ENCODE measurements at places on chromosomes 1 and 21.

- no peak for DNase-seq
These were observed 3.7 kb downstream of the CCDC24 start for GRCh38 chr1:43994794-43995790.

DNA sequence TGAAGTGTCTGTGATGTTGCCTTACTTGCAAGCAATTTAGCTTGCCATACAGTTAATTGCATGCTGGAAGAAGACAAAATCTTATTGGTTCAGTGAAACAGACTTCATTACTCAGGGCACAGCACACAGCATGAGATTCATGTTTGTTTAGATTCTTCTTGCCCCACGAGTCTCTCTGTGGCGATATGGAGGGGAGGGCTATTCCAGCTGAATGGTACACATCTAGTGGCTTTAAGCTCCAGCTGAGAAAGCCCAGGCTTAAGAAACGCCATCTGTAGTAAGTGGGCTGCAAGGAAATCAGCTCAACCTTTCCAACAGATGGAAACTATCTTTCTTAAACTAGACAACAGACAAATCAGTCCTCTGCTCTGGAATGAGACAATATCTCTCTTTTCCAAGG is 1022.0 kb downstream of the NCAM2 start:
- no peak for DNase-seq

- DNase-seq, result no peak
These were observed 343.9 kb upstream of the AJAP1 start for GRCh38 chr1:4310396-4310923.

DNA sequence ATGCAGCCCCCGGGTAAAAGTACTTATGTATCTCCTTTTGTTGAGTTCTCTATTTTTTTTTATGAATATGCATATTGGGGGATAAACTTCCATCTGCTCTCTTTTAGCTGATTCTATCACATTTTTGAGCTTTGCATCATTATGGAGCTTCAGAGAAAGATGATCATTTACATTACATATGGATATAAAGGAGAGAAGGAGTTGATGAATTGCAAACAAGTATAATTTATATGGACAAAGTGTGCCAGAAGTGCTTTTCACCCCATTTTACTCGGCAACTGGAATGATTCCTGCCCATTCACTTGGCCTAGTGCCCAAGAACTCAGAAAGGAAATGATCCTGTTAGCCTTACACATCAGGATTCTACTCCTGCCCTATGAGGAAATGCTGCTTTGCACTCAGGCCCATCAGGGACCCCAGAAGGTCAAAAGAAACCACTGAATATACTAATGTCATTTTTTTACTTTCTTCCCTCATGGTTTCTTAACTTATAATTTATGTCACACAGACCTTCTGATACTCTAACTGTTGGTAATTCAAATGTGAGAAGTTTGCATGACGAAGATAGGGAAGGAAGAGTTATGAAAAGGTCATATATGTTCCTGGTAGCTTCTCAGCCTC is 65.6 kb downstream of the SAMSN1 start:
- DNase-seq, result no peak

DNA sequence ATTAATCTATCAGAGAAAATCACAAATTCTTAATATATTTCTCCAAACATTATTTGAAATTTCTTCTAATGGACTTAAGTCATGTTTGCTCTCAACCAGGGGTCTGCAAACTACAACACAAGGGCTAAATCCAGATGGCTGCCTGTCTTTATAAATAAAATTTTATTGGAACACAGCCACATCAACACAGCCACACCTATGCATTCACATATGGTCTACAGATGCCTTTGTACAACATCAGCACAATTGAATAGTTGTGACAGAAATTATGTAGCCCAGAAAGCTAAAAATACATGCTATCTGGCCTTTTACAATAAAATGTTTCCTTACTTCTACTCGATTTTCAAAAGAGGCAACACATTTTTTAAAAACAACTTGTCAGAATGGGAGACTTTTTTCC is 103.9 kb downstream of the DPYD start:
- no peak for DNase-seq

- DNase-seq, result no peak
These were observed 6.9 kb downstream of the PLA2G5 start for GRCh38 chr1:20076710-20077461.

GRCh38 chr1:89363638-89364536 is at the start of gene GBP6:
Gene GBP6, plus strand, starts transcription at chr1:89364059. Its CDS starts 4,493 bp downstream, at chr1:89368552.
- DNase-seq, result no peak

DNA sequence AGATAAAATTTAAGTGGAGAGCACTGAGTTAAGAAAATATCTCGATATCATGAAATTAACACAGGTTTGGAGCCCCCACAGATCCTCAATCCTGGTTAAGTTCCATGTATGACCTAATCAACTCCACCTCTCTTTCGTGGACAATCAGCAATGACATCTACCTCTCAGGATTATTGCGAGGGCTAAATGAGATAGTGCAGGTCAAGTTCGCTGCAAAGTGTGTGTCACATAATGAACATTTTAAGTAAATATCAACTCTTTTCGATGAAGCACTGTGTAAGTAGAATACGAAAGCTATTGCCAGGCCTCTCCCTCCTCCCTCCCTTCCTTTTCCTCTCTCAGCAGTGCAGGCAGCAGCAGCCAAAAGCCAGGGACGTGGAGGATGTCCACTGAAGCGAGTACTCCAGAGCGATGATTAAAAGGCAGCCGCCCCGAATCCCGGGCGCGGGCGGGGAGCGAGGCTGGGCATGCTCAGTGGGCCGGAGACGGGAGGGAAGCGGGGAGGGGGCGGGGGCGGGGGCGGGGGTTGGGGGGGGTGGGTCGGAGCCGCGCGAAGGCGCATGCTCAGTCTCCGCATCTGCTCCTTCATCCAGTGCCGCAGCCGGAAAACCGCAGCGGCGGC is at the start of gene CAMSAP2:
Gene CAMSAP2 (plus strand): TSS at position 567 of the 622 bp plus-strand sequence. CDS start 935 bp downstream, outside the sequence.
- peak; percentile 86 for DNase-seq

GRCh38 chr1:155940482-155940992 is 901 bp upstream of the RXFP4 start:
- peak; percentile 58 for DNase-seq

- no peak for DNase-seq
These were observed 33.2 kb upstream of the ENO1 start for GRCh38 chr1:8911416-8912309.

DNA sequence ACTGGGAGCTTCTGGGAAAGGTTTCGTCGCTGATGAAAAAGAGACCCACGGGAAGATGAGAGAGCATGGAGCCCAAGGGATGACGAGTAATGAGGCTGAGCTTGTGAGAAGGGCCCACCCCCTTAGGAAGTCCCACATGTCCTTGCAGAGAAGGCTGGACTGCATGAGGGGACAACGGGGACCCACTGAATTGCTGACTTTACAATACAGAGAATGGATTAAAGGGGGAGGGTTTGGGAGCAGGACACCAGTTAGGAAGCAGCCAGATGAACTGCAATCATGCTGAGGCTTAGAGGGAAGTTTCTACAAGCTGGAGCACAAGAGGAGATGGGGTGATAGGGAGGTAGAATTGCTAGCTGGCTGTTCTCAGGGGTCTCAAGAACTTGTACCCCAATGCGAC is 5.5 kb upstream of the TMEM51 start:
- no peak for DNase-seq

DNA sequence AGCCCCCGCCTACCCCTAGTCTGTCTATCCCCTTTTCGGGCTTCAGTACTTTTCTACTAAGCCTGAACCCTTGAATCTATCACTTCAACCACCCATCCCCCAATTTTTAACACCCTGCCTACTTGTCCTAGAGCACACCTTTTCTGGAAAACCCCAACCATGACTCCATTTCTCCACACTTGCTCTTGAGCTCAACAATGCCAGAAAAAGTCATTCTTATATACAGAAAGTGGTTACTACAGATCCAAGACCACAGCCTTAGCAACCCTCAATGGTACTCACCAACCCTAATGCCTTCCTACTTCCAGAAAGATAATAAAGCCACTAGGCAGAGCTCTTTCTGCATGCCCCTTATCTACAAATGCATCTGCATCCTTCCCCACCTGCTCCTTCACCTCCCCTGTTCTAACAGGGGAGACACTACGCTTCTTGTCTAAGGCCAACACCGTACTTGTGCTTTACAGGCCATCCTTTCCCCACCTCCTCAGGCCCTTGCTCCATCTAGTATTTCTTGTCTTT is 41.2 kb downstream of the DMAP1 start:
- DNase-seq, result no peak

DNA sequence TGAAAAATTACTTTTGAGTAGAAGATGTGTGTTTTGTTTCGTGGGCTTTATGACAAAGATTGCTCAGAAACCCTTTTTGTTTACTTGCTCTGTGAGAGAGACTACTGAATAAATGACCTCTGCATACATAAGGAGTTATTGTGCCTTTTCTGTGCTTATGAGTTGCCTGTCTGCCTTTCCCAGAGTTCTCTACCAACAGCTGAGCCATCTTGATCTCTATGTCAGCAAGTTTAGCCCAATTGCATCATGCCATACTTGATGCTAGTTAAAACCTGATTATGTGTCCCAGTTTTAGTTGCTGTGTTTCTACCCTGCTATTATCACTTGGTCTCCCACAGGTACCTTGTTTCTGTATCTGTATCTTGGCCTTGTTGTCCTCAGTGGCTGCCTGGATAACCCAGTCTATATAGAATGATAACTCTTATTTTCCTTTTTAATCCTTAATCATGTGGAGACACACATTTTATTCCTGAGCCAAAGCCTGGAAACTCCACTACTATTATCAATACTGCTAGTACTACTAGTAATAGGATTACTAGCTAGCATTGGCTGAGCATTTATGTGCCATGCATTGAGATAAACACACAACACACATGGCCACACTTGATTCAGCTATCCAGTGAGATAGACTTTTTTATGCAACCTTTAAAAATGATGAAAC is 28.7 kb upstream of the GNG12 start:
- no peak for DNase-seq

DNA sequence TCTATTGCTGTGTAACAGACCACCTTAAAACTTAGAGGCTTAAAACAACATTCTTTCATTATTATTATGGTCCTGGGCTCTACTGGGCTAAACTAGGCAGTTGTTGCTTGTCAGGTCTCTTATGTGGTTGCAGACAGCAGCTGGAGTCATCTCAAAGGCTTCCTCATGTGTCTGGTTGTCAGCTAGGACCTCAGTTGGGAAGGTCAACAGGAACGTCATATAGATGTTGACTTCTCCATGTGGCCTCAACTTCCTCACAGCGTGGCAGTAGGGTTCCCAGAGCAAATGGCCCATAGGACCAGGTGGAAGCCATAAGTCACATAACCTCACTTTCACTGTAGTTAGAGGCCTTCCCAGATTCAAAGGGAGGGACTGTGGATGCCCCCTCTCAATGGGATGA is 15.4 kb upstream of the MEF2D start:
- no peak for DNase-seq

GRCh38 chr1:29519108-29519787 is 282.9 kb downstream of the PTPRU start:
- DNase-seq, result no peak

DNA sequence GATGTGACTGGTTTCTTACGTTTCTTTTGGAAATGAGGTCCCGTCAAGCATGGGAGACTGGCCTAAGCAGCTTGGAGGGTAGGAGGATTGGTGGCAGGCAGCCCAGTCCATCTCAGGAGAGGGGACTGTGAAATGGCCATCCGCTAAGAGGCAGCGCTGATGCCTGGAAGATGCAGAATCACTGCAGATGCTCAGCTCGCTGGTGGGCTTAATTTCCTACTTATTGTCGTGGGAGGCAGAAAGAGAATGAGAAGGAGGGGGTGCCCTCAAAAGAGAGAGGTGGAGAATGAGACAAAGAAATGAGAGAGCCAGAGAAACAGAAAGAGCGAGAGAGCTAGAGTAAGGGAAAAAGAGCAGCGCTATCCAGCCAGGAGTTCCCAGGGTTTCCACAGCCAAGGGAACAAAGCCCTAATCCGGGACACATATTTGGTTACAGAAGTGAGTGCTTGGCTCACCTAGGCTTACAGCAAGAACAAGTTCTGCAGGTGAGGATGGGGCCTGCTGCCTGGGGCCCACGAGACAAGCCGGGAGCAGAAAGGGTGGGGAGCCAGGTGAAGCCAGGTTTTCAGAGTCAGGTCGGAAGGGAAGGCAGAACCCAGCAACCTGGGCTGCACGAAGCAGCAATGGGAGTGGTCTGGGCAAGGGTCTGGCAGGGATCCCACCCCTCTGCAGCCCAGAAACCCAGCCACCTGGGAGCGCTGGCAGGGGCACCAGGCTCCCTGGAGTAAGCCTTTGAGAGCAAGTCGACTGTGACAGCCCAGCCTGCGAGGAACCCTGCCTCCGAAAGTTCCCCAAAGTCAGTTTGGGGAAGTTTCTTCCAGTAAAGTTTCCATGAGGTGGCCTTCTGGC is 5.8 kb downstream of the ECE1 start:
- no peak for DNase-seq
